NCI-H524 (cell line): ENCODE measurements at places on chromosomes 4 and X.
A peak's percentile ranks its signal among the peaks of the same experiment; 100 is the strongest.

DNA sequence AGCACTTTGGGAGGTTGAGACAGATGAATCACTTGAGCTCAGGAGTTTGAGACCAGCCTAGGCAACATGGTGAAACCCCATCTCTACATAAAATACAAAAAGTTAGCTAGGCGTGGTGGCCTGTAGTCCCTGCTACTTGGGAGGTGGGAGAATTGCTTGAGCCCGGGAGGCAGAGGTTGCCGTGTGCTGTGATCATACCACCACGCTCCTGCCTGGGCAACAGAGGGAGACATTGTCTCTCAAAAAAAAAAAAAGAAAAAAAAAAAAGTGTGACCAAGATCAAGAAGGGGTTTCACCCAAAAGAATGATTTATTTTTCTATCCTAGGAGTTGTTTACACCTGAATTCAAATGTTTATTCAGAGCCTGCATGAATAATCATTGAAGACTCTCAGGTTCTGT, 572.4 kb upstream of the GALNT7 start:
- DNase-seq, result no peak

- DNase-seq, result no peak
Observed at GRCh38 chr4:165621983-165622382, 243.2 kb downstream of the CPE start.

- DNase-seq, result no peak
Observed at GRCh38 chr4:22593933-22594332, 78.1 kb upstream of the ADGRA3 start.

DNA sequence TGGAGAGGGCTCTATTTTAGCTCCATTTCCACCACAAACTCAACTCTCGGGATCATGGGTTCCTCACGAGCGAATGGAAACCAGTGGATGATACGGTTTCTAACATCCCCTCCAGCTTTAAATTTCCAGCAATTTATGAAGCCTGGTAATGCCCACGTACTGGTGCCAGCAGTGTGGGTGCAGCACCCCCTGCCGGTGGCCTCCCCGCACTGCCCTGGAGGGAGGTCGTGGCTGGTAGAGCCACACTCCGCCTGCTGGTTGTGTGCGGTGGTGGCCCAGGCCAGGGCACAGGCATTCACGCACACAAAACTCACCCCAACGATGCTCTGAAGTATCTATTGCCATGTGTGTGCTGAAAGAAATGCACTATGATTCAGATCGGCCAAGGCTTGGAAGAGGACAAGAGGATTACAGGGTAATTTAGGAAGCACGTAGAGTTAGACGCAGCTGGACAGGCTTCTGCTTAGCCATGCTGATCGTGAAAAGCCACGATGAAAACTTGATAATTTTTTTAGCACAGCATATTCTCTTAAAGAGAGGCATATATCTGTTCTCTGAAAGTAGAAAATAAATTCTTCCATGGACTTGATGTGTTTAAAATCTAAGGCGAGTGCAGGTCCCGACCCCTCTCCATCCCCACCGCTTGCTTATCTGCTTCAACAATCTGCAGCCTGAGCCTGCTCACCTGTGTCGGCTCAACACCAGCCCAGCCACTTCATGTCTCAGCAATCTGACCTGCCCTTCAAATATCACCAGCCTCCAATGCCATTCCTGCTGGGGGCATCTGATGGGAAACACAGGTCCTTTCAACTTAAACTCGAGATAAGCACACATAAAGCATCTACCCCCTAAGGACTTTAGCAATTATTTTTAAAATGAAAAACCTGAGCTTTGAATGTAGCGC, 59.1 kb downstream of the SCD5 start:
- peak; percentile 7 for DNase-seq

- DNase-seq, result no peak
Observed at GRCh38 chr4:71290074-71290473, 48.7 kb upstream of the SLC4A4 start.

DNA sequence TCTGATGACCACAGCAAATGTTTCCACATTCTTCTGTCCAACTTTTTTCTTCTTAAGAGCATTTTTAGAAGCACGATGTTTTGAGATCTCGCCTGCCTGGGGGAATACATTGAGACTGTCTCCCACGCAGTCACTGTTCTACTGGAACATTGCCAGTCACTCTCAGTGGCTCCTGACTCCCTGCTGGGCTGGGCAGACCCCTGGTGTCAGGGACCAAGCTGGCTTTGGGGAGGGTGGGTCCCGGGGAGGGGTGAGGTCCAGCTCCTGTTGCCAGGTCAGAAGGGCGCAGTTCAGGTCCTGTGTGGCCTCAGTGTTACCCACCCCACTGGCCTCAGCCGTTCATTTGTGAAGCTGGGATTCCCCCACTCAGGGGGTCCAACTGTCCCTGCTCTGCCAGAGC, 18.9 kb upstream of the ABLIM2 start:
- DNase-seq, result no peak

- no peak for DNase-seq
Observed at GRCh38 chrX:72349190-72349589, 43.5 kb upstream of the CITED1 start.

GRCh38 chrX:25131055-25131454, 115.3 kb upstream of the ARX start:
- DNase-seq, result no peak

DNA sequence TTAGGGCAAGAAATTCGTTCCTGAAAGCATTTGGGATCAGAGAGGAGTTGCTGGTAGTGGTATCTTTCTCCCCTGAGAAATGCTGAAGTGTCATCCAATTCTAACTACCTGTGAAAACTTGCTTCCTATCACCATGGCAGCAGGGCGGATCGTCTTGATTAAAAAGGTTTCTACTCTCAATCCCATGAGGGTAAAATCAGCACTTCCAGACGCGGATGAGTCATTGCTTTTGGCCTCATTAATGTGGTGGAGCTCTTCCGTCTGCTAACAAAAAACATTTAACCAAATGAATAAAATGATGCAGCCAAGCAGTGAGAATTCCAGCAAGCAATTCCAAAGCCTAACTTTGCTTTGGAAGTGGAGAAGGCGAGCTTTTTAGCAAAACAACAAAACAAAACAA, 325.6 kb downstream of the CAMK2D start:
- no peak for DNase-seq

- no peak for DNase-seq
Observed at GRCh38 chrX:152479525-152479924, 28.4 kb upstream of the GABRA3 start.

GRCh38 chr4:5746829-5747737, 36.1 kb downstream of the EVC start:
- peak; percentile 48 for DNase-seq

DNA sequence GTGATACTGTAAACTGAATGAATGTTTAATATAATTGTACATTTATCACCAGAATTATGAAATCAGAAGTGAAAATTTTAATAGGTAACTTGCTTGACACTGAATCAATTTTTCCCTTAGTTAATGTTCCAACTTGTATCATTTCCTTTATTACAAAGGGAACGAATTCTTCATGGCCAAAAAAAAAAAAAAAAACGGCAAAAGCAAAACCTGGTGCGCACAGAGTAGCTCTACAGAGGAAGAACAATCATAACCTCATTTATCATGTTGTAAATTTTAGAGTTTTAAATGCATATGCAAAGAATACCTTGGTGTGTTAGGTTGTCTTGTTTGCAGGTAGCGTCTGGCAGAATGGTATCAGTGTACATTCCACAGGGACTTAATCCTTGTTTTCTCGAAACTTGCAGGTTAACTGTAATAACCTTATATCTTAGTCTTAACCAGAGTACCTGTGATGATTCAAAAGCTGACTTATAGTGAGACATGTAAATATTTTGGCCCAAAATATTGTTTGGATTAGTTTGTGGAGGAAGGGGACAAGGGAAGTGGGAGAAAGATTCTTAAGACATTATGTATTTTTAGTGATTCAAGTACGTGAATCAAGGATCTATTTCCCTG, 70.0 kb downstream of the NPNT start:
- DNase-seq, result no peak

GRCh38 chr4:45100956-45101818, 374.8 kb upstream of the GNPDA2 start:
- DNase-seq, result no peak

DNA sequence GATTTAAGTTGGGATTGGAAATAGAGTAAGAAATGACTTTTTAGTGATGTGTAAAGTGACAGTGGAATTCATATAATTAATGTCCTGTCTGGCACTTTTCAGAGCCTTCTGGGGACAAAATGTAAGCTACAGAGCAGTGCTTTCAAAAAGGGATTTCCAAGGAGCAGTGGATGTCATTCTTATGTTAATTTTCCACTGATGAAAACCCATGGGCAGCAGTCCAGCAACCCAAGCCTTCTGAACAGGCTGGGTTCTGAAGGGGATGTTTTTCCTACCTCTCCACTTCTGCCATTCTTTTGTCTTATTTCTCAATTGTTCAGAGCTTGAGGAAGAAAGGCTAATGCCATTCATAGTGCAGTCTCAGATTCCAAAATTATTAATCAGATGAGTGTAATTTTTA, 717.6 kb upstream of the HS3ST1 start:
- DNase-seq, result no peak

DNA sequence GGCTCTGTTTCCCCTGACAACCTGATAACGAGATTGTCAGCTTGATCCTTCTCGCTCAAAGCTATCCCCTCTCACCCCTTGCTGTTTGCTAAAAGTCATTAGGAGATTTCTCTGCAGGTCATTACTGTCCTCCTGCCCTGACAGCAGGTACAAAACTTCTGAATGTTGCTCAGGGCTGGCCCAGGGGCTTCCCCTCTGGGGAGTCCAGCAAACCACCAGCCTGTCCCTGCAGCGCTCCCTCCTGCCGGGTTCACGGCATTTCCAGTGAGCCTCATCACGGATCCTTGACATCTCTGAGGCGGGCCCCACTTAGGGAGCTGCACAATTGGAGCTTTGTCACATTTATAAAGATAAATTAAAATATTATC, 5.2 kb upstream of the SORCS2 start:
- peak; percentile 35 for DNase-seq

DNA sequence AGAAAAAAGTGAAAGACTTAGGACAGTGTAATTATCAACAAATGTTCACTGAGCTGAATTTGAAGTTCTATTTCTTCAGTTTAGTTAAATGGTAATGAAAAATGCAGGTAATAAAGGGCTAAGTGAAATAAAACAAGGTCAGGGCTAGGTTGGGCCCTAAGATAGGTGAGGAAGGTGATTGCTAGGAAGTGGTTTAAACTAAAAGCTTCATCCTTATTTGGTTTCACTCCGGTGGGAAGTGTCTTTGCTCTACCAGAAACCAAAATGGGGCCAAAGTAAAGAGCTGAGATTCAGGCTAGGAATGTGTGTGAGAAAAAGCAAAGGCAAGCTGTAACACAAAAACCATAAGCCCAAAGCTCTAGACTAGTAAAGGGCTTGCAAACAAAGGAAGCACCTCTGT, 31.0 kb downstream of the TAB3 start:
- no peak for DNase-seq

DNA sequence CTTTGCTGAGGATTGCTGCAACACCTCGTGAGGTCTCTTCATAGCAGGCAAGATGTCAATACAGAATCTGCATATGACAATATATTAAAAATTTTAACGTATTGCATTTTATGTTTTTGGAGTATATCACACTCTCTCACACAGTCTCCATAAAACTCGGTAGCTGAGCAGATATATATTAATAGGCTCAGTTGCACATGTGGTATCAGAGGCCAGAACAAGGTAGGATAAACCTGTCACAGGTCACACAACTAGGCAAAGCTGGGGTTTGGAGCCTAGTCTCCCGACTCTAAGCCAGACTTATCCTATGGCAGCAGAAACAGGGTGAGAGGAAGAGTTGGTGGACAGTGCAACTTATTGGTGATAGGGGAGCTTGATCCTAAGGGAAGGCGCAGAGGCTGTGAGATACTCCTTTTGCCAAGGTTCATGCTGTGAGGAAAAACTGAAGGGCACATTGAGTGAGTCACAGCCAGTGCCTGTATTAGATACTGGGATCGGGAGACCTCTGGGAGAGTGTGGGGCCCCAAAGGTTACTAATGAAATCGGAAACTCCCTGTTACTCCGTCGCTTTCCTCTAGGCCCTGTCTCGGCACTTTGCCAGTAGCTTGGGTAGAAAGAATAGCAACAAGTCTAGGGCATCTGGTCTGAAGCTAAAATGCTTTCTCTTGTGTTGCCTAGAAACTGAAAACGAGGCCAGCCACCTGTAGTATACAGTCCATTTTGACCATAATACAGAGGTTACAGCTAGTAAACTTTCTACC, 195.7 kb downstream of the ARHGAP10 start:
- no peak for DNase-seq

GRCh38 chr4:23877758-23878229, 12.1 kb downstream of the PPARGC1A start:
- no peak for DNase-seq

GRCh38 chr4:128832243-128832625, 22.7 kb downstream of the JADE1 start:
- DNase-seq, result no peak

DNA sequence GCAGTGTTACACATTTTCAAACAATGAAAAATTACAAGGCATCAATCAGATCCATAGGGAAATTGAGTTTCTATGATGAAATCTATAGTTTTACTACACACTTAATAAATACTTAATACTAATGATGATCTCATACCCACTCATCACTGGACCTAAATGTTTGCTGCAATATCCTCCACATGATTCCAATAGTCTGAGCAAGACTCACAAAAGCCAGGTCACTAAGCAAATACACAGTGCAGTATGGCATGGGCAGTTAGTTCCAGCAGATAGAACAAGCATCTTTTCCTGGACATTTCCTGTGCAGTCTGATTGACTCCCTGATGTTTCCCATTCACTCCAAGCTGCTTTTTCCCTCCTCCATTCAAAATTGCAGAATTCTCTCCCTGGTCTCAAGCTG, 109.0 kb upstream of the ATOH1 start:
- no peak for DNase-seq

DNA sequence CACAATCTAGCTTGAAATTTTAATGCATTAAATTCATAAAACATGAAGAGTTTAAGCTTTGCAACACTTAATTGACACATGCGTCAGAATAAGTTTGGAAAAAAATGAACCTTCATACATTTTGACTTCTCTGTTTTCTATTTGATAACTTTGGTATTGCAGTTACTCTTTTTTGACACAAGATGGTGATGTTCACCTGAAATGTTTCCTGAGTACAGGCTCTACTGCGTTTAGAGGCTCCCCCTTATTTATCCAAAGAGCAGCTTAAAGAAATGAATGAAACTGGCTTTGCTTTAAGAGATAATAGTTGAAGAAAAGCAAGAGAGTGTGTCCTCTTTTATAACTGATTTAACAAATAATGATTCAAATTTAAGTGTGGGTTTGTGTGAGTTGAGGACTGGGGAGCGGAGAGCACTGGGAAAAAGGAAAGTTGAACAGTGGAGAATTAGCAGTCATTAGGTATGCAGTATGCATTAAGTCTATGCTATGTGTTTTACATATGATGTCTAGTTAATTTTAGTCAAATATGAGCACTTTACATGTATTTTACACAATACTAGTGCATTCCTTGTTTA, 180.6 kb upstream of the NUDT6 start:
- DNase-seq, result peak; percentile 18

DNA sequence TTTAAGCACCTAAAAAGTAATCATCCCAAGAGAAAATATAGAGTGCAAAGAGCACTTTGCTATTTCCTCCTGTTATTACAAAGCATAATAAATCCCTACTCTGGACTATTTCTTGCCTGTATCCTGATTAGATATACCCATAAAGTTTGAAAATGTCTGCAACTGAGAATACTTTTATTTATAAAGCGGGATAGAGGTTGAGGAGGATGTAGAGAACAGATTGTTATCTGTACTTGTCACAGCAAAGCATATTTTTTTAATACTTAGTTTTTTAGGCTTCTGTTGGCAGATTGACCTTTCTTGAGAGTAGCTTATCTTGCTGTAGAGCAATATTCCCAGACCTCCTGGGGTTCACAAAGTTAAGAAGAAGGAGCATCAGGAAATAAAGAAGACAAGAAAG, 396.1 kb downstream of the KCNIP4 start:
- no peak for DNase-seq

GRCh38 chr4:25370242-25370641, 6.8 kb upstream of the ANAPC4 start:
- DNase-seq, result no peak
